ENCODE measurements at places on chromosomes 3 and 15.

GRCh38 chr15:29632671-29633406 is 189.4 kb downstream of the TJP1 start:
- no peak for DNase-seq

DNA sequence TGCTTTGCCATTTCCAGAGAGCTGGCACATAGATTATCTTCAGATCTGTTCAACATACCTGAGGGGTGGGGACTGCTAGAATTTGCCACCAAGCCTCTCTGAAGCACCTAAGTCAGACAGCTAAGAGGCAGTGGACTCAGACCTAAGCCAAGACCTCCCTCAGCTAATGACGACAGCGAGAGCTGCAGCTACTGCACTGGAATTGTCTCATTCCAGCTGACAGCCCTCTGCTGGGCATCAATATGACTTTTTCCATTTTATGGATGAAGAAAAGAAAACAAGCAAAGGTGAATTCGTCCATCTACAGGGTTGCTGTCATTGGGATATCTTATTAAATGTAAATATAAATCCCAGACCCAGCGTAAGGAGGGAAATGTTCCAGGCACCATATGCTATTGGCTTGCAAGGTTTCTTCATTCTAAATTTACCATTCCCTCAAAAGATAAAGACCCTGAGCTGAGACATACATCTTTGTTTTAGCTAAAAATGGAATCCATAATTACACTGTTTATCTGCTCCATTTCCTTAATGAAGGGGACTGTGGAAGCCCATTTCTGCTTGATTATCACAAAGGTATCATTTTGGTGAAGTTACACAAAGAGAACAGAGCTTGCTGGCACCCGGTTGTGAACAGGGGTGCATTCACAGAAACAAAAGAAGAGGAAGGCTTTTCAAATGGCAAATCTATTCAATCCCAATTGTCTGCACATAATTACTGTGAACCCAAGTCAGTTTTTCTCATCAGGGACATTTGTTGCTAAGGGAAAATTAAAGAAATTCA is 85.5 kb upstream of the LRTM1 start:
- DNase-seq: no peak

DNA sequence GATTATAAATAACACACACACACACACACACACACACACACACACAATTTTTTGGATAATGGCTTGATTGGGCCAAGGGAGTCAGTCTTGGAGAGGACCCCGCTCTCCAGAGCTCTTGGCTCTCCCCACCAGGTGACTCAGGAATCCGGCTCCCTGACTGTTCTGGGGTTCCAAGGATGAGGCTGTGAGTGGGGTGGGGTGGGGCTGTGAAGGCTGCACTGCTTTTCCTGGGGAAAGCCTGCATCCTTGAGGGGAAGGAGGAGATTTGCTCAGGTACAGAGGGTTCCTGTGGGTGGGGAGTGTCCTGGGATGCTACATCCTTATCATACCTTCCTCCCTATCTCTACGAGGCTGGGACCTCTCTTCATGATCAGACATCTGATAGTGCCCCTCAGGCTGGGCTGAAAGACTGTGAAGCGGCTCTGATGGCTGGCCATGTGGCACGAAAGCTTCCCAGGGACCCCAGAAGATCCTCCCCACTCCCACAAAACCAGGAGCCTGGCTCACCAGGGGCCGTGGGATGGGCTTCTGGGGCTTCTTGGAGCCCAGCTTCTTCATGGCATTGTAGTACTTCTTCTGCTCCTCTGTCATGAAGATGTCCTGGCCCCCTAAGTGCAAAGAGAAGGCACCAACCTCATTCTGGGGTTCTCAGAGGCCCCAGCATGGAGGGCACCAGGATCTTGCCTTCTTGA is 59.2 kb downstream of the EXOG start:
- DNase-seq: no peak

GRCh38 chr3:5001135-5001534 is 21.9 kb downstream of the BHLHE40 start:
- DNase-seq: no peak

DNA sequence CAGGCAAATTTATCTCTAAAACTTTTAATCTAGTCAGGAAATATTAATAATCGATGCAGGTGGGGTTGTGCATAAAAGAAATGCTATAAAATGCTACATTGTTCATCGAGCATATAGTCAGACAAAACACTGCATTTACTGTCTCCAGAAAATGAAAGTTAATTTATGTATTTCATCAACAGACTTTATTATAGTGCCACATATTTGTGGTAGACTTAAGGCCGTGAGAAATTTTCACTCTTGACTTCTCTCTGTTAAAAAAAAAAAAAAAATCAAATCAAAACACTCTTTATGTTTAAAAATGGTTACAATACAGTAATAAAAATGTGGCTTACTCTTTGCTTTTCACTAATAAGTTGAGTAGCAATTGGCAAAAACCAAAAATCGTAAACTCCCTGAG is 67.4 kb downstream of the RBMS3 start:
- DNase-seq: no peak

Data from NCI-H226 (cell line).